ENCODE measurements at places on chromosomes 7 and 10. TPM values are rescaled to one million over a fixed set of nuclear protein-coding genes. Genes with fewer than 3 reads are reported as not detected.

GRCh38 chr7:118183428-118183785 is 557 bp upstream of the LSM8 start:
- H3K27ac ChIP-seq = peak overlapping the region; percentile 90
- peak overlapping the region; percentile 75 for H3K4me3 ChIP-seq
- no peak for DNase-seq

GRCh38 chr10:29703271-29703670 is 68.5 kb upstream of the SVIL start:
- peak overlapping the region; percentile 9 for H3K27ac ChIP-seq
- peaks cover 24% of the 10 kb centered on the region for H3K4me1 ChIP-seq
- no peak for DNase-seq
- H3K36me3 ChIP-seq = no peaks in the 10 kb centered on the region
- no peaks in the 10 kb centered on the region for H3K27me3 ChIP-seq
- H3K4me3 ChIP-seq = no peak overlapping the region

GRCh38 chr7:158053183-158053915 is 534.3 kb downstream of the PTPRN2 start:
- no peak overlapping the region for H3K27ac ChIP-seq
- H3K4me3 ChIP-seq = no peak overlapping the region
- no peak for DNase-seq

DNA sequence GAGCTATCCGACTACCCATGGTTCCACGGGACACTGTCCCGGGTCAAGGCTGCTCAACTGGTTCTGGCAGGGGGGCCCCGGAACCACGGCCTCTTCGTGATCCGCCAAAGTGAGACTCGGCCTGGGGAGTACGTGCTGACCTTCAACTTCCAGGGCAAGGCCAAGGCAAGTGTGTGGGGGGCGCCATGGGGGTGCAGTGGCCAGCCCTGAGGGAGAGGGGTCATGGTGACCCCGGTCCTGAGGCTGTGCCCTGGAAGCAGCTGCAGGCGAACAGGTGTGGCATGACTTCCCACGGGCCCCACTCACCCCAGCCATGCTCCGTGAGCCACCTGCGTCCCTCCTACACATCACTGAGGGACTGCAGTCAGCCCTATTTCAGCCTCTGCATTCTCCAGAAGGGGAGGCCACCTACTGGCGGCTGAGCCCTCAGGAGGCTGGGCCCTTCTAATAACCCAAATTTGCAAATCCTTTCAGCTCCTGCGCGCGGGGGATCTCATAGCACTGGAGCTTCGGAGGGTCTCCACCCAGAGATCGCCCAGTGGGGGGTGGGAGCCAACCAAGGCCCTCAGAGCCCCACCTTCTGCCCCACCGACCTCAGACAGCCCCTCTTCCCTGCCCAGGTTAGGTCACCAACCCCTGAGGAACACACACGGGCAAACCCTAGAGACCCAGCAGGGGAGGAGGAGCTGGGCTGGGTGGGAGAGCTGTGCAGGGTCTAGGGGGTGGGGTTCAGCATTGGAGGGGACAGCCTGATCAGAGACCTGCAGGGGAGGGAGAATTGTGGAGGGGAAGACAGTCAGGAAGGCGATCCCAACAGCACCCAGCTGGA is 30.8 kb downstream of the SH2B2 start:
- peaks cover 5% of the 10 kb centered on the region for H3K36me3 ChIP-seq
- no peaks in the 10 kb centered on the region for H3K4me1 ChIP-seq
- no peak for DNase-seq
- H3K27me3 ChIP-seq = no peaks in the 10 kb centered on the region
- H3K4me3 ChIP-seq = no peak overlapping the region
- H3K27ac ChIP-seq = no peak overlapping the region

DNA sequence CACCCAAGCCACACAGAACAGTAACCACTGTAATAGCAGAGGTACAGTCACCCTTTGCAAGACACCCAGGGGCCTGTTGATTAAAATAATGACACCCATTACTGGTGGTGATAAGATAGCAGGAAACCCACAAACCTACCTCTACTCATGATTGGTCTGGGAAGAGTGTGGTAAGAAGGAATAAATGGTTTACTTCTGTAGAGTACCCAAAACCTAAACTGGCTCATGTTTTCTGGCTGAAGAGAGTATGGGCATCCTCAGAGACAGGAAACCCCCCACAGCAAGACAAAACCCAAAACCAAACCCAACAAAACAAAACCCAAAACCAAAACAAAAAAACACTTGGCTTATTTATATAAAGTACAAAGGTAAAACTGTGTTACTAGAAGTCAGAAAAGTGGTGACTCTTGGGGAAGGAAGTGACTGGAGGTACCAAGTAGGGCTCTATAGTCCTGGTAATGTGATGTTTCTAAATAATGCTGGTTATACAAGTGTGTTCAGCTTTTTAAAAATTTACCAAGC is 15.5 kb upstream of the DNAJB12 start:
- no peak overlapping the region for H3K4me3 ChIP-seq
- peaks cover 53% of the 10 kb centered on the region for H3K36me3 ChIP-seq
- no peaks in the 10 kb centered on the region for H3K4me1 ChIP-seq
- H3K27me3 ChIP-seq = no peaks in the 10 kb centered on the region
- H3K27ac ChIP-seq = no peak overlapping the region
- no peak for DNase-seq

DNA sequence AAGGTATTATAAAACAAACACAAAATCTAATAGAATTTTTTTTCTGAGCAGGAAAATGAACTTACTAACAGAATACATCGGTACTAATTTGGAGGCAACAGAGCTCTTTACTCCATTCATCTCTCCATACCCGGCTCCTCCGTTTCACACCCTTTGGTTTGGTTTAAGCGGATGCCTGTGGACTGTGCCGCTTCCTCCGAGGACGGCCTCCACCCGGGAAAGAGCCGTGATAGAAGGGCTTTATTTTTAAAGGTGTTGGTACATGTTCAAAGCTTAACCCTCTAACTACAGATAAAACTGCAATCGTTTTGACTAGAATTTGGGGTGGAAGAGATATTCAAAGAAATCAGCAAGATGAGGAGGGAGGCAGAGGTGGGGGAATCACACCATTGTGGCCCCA is 1.9 kb downstream of the VIPR2 start:
- no peaks in the 10 kb centered on the region for H3K36me3 ChIP-seq
- no peak for DNase-seq
- H3K27me3 ChIP-seq = peaks cover 52% of the 10 kb centered on the region
- H3K4me1 ChIP-seq = peaks cover 12% of the 10 kb centered on the region

DNA sequence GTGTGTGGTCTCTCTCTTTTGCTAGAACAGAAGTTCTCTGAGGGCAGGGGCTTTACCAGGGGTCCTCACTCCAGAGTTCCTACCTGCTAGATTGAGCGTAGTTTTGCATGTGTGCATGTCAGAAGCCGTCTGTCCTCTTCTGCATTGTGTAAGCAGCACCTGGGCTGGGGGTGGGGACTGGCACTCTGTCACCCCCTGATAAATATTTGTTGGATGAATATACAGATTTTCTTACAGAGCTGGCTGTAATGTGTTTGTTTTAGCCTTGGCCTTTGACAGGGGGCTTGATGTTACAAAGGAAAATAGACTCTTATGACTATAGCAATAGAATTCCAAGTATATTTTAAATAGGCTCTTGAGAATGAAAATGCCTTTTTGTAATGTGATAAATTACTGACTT is 46.6 kb downstream of the WDR37 start:
- H3K36me3 ChIP-seq = peaks cover 96% of the 10 kb centered on the region
- H3K4me3 ChIP-seq = no peak overlapping the region
- H3K4me1 ChIP-seq = no peaks in the 10 kb centered on the region
- DNase-seq = no peak

GRCh38 chr10:123402656-123403055 is 248.5 kb downstream of the BUB3 start:
- H3K27ac ChIP-seq = no peak overlapping the region
- no peak for DNase-seq
- H3K4me3 ChIP-seq = no peak overlapping the region
- H3K36me3 ChIP-seq = no peaks in the 10 kb centered on the region
- H3K4me1 ChIP-seq = no peaks in the 10 kb centered on the region

DNA sequence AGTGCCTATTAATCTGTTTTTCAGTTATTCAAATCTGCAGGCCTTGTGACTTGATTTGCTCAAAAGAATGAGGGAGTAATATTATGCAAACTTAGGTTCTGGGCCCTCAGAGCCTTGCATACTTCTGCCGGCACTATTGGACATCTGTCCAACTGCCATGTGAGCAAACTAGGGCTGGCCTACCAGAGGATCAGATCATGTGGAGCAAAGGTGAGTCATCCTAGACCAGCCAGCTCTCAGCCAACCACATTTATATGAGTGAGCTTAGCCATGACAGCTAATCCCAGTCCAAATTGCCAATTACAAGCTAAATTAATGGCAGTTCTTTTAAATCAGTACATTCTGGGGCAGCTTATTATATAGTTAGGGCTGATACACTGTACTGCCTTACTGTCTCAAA is 69.6 kb downstream of the SDHAF3 start:
- no peak overlapping the region for H3K27ac ChIP-seq
- H3K27me3 ChIP-seq = no peaks in the 10 kb centered on the region
- no peak overlapping the region for H3K4me3 ChIP-seq
- no peaks in the 10 kb centered on the region for H3K4me1 ChIP-seq

DNA sequence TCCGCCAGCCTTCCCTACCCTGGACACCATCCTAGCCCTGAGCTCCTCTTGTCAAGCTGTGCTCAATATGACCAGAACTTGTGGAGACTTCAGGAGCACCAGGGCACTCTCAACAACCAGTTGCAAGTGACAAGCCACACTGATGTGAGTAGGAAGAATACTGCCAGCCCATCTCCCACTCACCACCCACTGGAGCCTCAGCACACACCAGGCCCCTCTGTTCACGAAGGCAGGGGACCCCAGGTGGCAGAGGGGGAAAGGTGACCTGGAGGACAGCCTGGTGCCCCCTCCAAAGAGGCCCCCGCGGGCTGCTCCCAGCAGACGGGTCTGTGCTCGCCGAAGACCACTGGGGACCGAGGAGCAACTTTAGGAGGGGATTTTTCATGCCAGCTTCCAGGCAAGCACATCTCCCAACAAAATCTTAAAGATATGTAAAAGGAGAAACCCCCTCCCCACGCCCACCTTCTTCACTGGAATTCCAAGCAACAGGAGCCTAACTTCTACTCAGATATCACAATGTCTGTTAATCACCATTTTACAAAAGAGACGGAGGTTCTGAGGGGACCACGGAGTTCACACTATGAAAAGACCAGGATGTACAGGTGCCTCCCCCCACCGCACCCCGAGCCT is 1.0 kb downstream of the MMD2 start:
- no peaks in the 10 kb centered on the region for H3K36me3 ChIP-seq
- peak; percentile 8 for DNase-seq
- no peak overlapping the region for H3K27ac ChIP-seq
- H3K4me1 ChIP-seq = no peaks in the 10 kb centered on the region
- no peak overlapping the region for H3K4me3 ChIP-seq

GRCh38 chr10:69318106-69318866 is 40.0 kb downstream of the HK1 start:
- peak overlapping the region; percentile 97 for H3K27ac ChIP-seq
- DNase-seq = peak; percentile 94
- peak overlapping the region; percentile 98 for H3K4me3 ChIP-seq
- H3K4me1 ChIP-seq = peaks cover 41% of the 10 kb centered on the region
- no peaks in the 10 kb centered on the region for H3K36me3 ChIP-seq

- peaks cover 46% of the 10 kb centered on the region for H3K4me1 ChIP-seq
- no peak overlapping the region for H3K4me3 ChIP-seq
- no peaks in the 10 kb centered on the region for H3K27me3 ChIP-seq
- peaks cover 94% of the 10 kb centered on the region for H3K36me3 ChIP-seq
- DNase-seq = peak; percentile 67
Measured at GRCh38 chr10:79295563-79295962, 51.7 kb upstream of the PPIF start.

- H3K27me3 ChIP-seq = no peaks in the 10 kb centered on the region
- peaks cover 7% of the 10 kb centered on the region for H3K4me1 ChIP-seq
- no peak overlapping the region for H3K4me3 ChIP-seq
- H3K36me3 ChIP-seq = no peaks in the 10 kb centered on the region
Measured at GRCh38 chr10:11679946-11680345, 62.2 kb upstream of the ECHDC3 start.

- H3K4me1 ChIP-seq = no peaks in the 10 kb centered on the region
- H3K27me3 ChIP-seq = no peaks in the 10 kb centered on the region
- peaks cover 35% of the 10 kb centered on the region for H3K36me3 ChIP-seq
Measured at GRCh38 chr7:2143450-2143849, 89.3 kb downstream of the MAD1L1 start.

- H3K27ac ChIP-seq = no peak overlapping the region
Measured at GRCh38 chr10:127695431-127695830, 41.6 kb upstream of the FOXI2 start.

DNA sequence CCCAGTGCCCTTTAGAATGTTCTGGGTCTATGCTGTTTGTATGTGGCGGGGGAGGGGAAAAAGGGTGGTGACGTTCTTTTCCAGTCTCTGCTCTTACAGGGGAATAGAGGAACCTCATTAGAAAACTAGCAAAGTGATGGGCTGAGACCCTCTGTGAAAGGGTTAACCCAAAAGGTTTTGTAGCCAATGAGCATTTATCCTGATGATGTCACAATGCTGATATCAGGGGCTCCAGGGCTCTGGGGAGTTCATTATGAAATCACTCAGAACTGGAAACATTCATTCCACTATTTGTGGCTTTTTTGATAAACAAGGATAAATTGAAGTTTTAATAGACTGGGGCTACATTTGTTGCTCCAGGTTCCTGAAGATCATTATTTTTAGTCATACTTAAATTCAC is 71.7 kb downstream of the ARID5B start:
- no peak overlapping the region for H3K27ac ChIP-seq
- no peak for DNase-seq
- H3K36me3 ChIP-seq = no peaks in the 10 kb centered on the region
- no peak overlapping the region for H3K4me3 ChIP-seq
- no peaks in the 10 kb centered on the region for H3K27me3 ChIP-seq

DNA sequence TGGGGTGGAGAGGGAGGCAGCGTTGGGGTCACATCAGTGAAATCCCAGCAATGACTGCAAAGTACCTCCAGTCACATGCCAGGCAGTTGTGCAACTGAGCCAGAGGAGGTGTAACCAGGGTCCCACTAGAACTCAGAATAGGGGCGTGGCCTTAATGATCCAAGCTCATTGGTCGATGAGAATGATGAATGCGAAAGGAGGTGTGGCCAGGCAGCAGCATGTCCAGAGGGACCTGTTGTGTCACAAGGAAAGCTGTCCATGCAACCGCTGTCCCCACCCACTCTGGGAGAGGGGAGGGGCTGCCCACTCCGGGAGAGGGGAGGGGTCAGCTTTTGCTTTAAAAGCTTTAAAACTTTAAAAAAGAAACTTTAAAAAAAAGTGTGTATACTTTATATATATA is 25.3 kb upstream of the MTPAP start:
- H3K27ac ChIP-seq = no peak overlapping the region
- H3K4me1 ChIP-seq = peaks cover 5% of the 10 kb centered on the region
- H3K36me3 ChIP-seq = no peaks in the 10 kb centered on the region
- no peak for DNase-seq
- no peak overlapping the region for H3K4me3 ChIP-seq
- H3K27me3 ChIP-seq = no peaks in the 10 kb centered on the region

Gene ZNF716
- not detected for total RNA-seq

Gene SLC13A4
- total RNA-seq = 0.27 TPM

Gene SCD
- total RNA-seq = 327 TPM

All from lower lobe of right lung (tissue), 2 donors.